ENCODE measurements at places on chromosomes 16 and 17. TPM values are rescaled to one million over a fixed set of nuclear protein-coding genes. Genes with fewer than 3 reads are reported as not detected.
A peak's percentile ranks its signal among the peaks of the same experiment; 100 is the strongest.

NTHL1 gene
- 43.5 TPM for total RNA-seq

ATP2A1 gene
- 1.0 TPM for total RNA-seq

SLC16A13 gene
- 6.7 TPM for total RNA-seq

ZNF688 gene
- 7.4 TPM for total RNA-seq

DNA sequence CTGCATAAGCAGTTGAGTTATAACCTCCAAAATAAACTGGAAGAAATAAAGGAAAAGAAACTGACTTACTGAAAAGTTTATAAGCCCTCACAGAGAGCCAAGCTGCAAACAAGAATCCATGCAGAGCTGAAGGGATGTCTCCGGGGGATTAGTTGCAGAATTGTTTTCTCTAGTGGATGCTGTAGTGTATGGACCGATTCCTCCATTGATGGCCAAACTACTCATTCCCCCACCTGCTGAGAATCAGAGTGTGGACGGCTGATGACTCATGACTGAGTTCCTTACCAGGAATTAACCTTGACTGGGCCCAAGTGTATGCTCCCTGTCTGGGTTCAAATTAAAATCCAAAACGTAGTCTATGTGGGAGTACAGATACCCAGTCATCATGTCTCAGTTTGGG is 93.9 kb upstream of the CDH8 start:
- no peak for DNase-seq

DNA sequence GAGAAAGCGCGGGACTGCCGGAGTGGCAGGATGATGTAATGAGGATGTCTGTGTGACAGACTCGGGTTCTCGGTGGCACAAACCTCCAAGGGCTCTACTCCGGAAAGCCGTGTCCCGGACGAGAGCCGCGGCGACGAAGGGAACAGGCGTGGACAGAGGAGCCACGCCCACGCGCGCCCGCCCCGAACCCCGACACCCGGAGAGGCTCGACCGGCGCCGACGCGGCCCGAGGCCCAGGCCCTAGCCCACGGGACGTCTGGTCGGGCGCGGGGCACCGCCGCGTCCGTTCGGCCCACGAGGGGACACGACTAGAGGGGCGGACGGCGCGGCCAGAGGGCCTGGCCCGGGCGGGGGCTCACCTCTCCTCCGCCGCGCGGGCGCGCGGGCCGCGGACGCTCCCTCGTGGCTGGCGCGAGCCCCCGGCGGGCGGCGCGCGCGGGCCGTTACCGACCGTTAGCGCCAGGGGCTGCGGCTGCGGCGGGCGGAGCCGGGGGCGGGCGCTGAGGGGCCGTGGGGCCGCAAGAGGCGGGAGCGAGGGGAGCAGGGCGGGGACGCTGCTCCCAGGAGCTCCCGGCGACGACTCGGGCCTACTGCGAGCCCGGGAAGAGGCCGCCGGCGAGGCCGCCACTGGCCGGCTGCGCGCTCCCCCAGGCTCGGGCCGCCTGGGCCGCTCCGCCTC is 2.1 kb upstream of the IRX5 start:
- no peak for DNase-seq

DNA sequence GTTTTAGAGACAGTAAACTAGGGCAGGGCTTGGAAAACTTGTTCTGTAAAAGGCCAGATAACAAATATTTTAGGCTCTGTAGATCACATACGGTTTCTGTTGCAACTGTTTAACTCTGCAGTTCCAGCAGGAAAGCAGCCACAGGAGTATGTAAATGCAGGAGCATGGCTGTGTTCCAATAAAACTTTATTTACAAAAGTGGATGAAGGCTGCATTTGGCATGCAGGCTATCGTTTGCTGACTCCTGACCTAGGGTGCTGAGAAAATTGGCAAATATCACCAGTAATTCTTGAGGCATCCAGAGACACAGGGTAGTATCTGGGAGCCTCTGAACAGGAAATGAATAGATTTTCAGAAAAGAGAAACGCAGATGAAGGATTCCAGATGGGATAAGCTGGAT is 274.0 kb downstream of the MAF start:
- DNase-seq = no peak

GRCh38 chr17:71964559-71964958 is 156.3 kb upstream of the SOX9 start:
- DNase-seq = no peak

DNA sequence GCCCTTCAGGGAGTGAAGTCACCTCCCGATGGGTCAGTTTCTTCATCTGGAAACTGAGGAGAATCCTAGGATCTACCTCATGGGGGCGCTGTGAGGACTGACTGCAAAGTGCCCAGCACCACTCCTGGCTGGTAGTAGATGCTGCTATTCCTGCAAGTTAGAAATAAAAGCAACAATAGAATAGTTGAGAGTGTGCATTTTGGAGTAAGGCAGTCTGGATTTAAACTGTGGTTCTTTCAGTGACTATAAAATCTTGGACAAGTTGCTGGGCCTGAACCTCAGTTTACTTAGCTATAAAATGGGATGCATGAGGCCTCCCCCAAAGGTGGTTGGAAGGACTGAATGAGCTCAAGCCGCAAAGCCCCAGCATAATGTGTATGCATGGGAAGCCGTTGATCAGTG is 70.6 kb downstream of the CYB5B start:
- peak; percentile 33 for DNase-seq

DNA sequence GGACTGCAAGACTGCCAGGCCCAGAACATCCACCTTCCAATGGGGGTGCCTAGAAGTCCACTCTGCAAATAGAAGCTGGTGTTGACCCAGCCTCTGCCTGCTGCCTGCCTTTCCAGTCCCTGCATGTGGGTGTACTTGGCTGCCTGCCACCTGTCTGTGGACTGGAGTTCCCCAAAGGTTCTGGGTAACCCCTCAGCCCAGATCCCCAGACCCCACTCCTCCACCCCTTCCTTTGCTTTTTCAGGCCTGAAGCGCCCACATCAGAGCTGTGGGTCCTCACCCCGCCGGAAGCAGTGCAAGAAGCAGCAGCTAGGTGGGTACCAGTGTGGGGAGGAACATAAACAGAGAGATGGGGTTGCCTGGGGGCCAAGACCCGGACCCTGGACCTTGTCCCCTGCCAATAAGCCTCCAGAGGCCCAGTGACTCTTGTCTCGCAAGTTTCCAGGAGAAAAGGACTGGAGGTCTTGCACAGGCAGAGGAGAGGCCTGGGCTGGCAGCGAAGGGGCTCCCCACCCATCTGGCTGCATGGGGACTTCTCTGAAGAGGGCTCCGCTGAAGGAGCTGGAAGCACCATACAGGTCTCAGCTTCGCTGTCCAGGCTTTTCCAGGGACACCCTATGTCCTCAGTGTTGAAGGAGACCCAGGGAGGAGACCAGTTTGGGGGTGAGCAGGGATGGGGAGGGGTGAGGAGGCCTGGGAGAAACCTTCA is 34.3 kb downstream of the NLRC5 start:
- peak; percentile 72 for DNase-seq

GRCh38 chr17:20228410-20228809 is 219.3 kb downstream of the SPECC1 start:
- DNase-seq = no peak
